Activated naive CD8-positive, alpha-beta T cell treated with anti-CD3 and anti-CD28 coated beads, Interleukin-2, amount 50 U/mL, for 24 hours (primary cell): ENCODE measurements at places on chromosomes 7 and 10.

- no peak for DNase-seq
Measured at GRCh38 chr10:119778776-119779445, 53.1 kb downstream of the INPP5F start.

- peak; percentile 28 for DNase-seq
Measured at GRCh38 chr7:6317797-6318438, 45.5 kb upstream of the CYTH3 start.

- DNase-seq = no peak
Measured at GRCh38 chr10:88915781-88916180, 35.7 kb downstream of the STAMBPL1 start.

GRCh38 chr7:116988363-116988989 is 35.2 kb downstream of the ST7 start:
- DNase-seq = no peak

DNA sequence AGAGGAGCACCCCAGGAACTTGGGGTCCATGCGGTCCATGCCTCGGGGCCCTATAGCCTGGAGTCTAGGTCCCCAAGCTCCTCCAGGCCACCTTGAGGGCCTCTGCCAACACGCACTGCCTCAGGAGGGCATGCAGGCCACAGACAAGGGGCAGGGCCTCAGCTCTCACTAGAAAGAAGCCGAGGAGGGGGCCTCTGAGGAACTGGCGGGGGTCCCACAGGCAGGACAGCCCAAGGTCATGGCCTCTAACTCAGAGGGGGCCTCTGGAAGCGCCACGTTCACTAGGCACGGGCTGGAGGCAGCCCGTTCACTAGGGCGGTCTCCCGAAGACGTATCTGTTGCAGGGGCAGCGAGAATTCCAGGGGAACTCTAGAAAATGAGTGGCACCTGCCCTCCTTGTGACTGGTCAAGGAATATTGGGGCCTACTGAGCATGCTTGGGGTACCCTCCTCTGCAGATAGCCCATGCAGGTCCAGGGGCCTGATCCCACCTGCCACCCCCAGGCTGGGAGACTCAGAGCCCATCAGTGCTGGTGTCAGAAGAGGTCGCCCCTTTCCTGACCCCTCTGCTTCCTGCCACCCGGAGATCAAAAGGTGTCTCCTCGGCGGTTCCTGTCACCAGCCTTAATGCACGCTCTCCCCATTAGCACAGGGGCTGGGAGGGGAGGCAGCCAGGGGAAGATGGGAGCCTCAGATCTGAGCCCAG is 86.7 kb upstream of the RET start:
- DNase-seq = no peak

DNA sequence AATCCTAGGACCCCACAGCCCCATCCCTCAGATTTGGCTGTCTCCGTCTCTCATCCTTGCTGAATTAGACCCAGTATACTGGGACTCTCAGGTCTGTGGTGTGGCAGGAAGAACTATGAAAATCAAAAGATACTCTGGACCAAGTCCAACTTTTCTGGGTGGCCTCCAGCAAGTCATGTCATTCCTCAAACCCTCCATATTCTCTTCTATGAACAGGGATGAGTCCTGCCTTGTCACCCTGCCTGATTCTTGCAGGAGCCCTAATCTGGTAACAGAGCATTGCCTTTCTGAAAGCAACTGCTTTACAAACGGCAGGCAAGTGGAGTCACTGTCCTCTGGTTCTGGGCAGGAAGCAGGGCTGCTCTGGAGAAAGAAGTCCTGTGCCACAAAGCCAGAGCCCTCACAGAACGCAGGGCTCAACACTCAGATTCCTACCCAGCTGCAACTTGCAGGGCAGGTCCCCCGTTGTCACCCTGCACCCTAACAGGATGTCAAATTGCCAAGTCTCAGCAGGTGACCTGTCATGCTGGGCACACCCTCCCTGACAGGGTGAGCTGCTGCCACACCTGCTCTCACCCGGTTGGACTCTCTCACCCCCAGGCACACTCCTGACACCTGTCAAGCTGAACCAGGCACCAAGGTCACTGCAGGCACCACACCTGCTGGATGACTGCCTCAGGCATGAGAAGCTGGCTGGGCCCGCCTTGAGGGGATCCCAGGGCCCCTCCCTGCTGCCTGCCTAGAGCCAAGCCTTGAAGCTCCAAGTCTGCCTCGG is 227.7 kb downstream of the KCNMA1 start:
- no peak for DNase-seq

DNA sequence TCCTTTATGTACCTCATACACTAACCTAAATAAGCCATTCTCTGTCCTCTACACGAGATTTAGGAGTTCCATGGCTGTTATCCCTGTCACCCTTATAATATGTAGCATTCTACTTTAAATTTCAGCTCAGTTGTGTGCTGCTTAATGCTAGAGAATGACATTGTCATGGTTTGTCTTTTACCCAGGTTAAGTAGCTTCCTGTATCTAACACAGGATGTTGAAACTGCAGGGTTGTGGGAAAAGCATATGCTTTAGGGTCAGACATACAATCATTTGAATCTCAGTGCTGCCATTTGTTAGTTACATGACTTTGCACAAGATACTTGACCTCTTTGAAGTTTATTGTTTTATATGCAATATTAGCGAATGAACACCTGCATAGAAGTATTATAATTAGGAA is 235.1 kb upstream of the CACNA2D1 start:
- DNase-seq = no peak

DNA sequence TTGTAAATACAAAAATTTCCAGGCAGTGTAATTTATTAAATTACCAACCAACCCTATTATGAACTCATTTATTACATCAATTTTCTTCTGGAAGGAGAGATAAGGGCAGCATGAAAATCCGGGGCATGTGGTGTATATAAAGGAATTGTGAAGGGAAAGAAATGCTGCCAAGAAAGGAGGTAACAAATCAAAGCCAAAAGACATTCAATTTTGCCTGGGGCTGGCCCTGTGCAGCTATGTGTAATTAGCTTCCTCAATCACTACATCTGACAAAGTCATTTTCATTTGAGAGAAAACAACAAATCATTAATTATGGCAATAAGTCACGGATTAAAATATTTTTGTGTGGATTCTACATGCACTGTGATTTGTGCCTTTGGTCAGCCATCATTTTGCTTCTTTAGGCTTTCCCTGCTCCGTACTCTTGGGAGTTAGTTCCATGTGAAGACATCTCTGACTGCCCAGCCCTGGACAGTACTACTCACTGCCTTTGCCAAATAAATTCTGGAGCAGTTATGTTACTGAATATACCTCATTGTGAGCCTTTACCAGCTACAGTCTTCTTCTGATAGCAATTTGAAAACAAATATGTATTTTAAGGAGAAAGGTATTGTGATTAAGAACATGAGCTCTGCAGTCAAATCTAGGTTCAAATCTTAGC is 191.7 kb downstream of the RELN start:
- DNase-seq = no peak
